ENCODE measurements at places on chromosomes 5 and 9.

GRCh38 chr5:33184367-33184766 is 256.4 kb upstream of the TARS1 start:
- DNase-seq: no peak

- DNase-seq: no peak
Measured at GRCh38 chr5:72397836-72398235, 77.7 kb downstream of the PTCD2 start.

DNA sequence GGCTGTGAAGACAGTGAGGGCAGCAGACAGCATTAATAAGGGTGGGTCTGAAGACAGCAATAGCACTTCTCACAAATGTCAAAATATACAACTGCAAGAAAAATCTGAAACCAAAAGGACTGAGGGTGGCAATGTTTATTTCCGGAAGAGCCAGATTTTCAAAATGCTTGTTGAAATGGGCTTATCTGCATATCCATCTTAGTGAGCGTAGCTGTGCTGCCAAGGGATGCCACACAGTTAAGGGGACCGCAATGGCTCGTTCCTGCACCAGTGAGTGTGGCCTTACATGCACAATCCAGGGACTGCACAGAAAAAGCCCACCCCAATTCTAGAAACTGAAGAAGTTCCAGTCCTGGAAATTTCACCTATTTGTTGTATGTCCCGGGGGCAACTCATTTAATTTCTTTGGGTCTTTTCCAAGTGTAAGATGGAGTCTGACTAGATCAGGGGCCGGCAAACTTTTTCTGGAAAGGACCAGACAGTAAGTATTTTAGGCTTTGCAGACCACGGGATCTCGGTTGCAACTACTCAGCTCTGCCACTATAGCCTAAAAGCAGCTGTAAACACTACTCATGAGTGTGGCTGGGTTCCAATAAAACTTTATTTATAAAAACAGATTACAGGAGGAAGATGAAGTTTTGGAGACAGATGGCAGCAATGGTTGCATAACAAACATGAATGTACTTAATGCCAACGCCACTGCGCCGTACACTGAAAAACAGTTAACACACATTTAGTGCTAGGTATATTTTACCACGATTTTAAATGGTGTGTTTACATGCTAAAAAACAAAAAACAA is 154.1 kb downstream of the MYO10 start:
- no peak for DNase-seq

- no peak for DNase-seq
Measured at GRCh38 chr5:40674661-40675235, 5.0 kb upstream of the PTGER4 start.

GRCh38 chr9:31519826-31520225 is 864.6 kb upstream of the ACO1 start:
- no peak for DNase-seq

- no peak for DNase-seq
Measured at GRCh38 chr5:124480022-124480421, 266.4 kb downstream of the ZNF608 start.

- no peak for DNase-seq
Measured at GRCh38 chr5:149379818-149380374, 804 bp upstream of the IL17B start.

- no peak for DNase-seq
Measured at GRCh38 chr9:76962732-76963131, 56.7 kb upstream of the FOXB2 start.

DNA sequence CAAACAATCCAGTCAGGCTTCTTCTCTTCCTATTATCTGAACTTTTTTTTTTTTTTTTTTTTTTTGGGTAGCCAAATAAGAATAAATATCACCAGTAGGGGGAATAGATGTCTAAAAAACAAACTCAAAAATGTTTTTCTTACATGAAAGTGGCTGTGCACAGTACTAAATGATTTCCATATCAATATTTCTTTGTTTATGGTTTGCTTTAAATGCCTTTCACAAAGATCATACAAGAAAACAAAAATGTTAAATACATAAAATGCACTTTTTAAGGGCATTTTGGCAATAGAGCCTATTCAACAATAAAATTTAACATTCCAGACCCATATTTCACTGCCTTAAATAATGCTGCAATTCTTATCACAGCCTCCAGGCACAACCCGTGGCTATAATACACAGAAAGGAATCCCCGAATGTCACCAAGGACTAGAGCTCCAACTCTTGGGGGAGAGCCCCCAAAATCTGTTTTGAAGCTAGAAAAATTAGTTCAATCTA is 91.1 kb upstream of the TBCA start:
- DNase-seq: no peak

DNA sequence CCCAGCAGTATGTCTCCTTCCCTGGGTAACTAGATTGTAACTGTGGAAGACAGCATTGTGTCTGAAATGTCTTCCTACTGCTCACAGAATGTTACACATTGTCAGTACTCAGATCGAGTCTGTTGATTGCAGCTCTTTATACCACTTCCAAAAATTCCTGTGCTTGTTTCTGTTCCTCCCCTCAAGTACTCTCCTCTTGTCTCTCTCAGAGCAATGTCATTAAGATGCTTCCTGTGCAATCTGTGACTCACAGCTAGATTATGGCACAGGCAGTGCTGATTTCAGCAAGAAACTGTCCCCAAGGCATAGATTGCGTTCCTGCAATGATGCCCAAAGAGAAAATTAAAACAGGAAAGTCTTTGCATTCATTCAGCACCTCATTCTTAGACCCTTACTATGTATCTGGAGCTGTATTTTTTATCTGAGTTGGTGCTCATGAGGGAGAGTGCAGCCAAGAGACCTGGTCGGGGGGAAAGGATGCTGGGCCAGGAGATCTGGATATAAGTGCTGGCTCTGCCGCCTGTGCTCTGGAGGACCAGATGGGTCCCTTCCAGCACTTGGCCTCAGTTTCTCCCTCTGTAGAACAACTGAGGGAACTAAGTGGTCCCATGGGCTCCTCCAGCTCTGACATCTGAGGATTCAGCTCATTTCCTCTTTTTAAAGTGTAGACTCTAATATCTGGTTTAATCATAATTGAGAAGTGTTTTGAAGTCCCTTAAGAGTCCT is 40.8 kb upstream of the GNPDA1 start:
- no peak for DNase-seq

- DNase-seq: no peak
Measured at GRCh38 chr9:38126730-38127129, 57.7 kb upstream of the SHB start.

GRCh38 chr9:90102292-90102901 is 497.6 kb downstream of the GADD45G start:
- peak; percentile 66 for DNase-seq

- DNase-seq: no peak
Measured at GRCh38 chr5:143064218-143064641, 294.1 kb downstream of the ARHGAP26 start.

DNA sequence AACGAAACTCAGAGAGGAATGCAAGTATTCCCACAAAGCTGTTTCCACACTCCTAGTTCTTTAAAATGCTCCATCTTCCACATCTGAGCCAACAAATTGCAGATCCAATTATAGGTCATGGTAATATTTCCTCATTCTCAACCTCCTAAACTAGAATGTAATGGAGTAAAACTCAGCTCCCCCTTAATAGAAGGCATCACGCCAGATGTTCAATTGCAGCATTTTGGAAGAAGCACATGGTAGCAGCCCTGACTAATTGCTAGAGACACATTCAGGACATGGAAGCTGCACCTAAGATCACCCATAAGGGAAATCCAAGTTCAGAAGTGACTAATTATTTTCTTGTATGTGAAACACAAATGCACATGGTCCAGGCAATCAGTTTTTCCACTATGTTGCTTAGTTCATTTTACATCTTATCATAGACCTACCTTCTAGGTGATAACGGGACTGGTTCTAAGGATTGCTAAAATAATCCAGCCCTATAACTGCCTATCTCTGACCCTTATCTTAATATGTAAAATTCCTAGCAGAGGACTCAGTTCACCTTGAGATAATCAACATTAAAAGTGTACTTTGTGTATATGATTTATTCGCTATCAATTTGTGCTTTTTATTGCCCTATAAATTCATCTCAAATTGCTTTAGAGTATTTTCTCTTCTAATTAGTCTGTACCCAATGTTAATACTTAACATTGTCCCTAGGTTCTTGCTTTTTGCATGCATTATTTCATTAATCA is 75.1 kb downstream of the GABRB2 start:
- no peak for DNase-seq

DNA sequence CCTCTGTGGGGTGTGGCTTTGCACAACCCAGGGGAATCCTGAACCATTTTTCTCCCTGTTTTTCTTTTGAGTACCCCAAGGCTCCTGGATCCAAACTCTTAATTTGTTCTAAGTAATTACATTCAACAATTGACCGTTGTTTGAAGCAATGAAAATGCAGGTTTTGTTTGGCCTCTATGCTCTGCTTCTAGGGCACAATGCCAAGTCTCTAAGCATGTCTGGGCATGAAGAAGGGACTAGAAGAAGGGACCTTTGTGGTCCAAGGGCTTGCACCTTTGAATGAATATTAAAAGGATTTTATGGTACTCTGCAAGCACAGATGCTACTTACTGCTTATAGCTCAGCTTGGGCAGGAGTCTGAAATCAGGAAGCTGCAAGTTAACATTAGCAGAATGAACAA is 6.6 kb upstream of the ENC1 start:
- no peak for DNase-seq

- no peak for DNase-seq
Measured at GRCh38 chr9:134793288-134794188, 87.1 kb upstream of the FCN2 start.

DNA sequence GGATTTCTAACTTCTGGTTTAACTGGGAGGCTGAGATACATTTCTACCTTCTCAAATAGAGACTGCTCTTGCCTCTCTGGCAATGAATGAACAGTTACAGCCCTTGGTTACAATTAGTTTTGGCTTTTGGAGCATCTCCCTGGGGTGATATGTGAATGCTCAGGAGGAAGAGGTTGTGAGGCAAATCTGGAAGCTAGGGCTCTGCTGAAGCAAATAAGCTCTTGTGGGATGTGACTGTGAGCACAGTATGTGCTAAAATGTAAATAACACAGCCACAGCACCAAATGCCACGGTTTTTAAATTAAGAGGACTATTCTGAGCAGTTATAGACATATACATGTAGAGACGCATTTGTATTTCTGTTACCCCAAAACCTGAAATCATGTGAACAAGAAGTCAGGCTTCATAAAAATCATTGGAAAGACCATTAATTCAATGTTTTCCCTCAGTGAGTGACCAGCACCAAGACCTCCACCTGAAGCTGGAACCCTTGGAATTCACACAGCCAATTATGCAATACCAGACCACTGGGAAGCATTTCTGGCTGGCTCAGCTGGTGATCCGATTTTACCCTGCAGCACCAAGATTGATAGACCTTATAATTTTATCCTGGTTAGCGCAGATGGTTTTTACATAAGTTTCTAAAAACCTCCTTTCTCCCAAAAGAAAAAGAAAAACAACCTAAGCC is 3.0 kb upstream of the SLC44A1 start:
- DNase-seq: no peak
